ENCODE measurements at places on chromosomes 4 and X.

- DNase-seq: no peak
These were observed 460.1 kb downstream of the NAF1 start for GRCh38 chr4:162706632-162707031.

DNA sequence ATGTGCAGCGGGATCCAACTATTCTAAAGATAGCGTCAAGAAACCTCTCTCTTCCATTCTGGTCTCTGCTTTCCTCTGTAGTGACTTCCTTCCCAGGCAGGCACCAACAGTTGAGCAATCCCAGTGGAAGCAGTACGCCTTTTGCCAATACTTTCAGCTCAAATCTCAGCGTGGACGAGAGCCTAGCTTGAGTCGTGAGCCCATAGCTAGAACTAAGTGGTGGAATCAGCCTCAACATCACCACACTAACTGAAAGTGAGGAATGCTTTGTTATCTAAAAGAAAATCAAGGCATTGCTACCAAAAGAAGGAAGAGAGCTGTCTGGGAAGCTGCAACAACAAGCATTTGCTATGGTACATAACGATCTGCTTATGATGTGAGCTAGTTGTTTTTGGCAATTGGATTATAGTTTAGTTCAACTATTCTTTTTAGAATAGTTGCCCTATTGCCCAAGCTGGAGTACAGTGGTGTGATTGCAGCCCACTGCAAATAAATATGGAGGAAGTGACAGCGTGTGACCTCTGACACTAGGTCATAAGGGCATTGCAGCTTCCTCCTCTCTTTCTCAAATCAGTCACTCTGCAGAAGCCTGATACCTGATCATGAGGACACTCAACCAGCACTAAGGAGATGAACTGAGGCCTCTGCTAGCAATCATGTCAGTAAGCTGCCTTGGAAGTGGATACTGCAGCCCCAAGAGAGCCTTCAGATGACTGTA lies 24.7 kb upstream of the FRYL start:
- DNase-seq: no peak

- peak; percentile 36 for DNase-seq
These were observed 5.1 kb upstream of the RAPGEF2 start for GRCh38 chr4:159097785-159098184.

DNA sequence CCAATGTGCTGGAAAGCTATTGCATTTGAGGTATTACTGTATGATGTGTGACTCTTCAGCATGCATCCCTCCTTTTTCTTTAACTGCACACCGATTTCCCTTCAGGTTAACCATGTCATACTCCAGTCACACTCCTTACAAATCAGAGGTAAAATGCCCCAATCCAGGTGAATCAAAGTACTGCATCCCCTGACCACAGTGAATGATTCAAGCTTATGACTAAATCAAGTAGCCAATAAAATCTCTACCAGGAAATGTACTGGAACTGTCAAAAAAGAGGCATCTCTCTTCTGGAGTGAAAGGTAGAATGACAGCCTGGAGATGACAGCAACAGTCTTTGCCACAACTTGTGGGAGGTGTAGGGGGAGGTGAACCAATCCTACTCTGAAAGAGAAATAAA lies 10.4 kb downstream of the ADAMTS3 start:
- DNase-seq: no peak

GRCh38 chr4:114758066-114758465 lies 159.5 kb downstream of the UGT8 start:
- no peak for DNase-seq

DNA sequence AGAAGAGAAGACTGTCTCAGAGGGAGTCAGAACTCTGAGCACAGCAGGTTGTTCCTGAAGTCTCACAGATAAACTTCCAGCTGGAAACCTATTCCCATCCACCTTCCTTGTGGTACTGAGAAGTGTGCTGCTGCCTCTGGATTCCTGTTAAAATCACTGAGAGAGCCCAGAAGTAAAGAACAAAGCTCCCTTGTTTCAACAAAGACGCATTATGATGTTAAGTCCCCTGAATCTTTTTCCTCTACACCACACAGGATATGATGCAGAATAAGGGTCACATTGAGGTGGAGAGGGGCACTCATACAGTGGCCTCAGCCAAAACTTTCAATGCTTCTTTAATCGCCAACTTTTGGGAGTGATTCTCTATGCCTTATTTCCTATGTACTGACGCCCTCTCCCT lies 321.0 kb downstream of the OPHN1 start:
- DNase-seq: no peak

- DNase-seq: no peak
These were observed 65.8 kb upstream of the MSN start for GRCh38 chrX:65601530-65602220.

DNA sequence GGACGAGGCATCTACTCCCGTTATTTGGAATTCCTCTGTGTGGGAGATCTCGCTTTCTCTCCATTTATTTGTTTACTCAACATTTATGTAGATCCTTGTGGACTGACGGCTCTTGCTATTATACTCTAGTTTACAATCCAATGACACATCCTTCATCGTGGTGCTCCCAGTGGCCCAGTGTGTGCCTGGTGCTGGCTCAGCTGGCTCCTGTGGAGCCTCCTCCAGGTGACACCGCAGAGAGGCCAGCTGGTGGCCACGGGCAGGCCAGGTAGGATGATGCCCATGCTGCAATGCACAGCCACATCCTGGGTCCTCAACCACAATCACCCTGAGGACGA lies 84.0 kb upstream of the AFAP1 start:
- peak; percentile 77 for DNase-seq

DNA sequence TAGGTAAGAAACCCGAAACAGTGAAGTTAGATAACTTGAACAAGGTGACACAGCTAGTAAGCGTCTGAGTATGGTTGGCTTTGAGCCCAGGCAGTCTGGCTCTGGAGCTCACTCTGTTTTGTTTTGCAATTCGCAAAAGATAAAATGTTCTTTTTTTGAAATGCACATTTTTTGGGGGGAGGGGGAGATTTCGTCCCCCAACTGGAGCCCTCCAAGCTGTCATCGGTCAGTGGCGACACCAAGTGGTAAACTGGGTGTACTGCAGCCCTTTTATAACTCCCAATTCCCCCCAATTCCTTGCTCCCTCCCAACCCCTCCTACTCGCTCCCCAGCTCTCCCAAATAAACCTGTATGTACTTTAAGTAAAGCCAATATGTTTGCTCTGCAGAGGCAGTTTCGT lies 2.8 kb upstream of the CLCN5 start:
- DNase-seq: peak; percentile 36

DNA sequence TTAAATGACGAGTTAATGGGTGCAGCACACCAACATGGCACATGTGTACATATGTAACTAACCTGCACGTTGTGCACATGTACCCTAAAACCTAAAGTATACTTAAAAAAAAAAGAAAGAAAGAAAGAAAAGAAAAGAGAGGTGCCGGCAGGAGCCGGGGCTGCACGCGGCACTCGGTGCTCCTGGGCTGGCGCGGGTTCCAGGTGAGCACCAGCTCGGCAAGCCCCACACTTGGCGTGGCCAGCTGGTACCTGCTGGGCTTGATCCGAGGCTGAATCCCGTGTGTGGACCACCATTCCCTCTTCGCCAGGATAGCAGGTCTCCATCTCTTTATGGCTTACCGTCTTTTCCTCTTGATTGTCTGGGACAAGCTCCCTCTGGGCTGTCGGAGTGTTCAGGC lies 17.9 kb upstream of the HERC6 start:
- DNase-seq: no peak

- DNase-seq: no peak
These were observed 8.8 kb upstream of the IL3RA start for GRCh38 chrX:1327651-1328304.

- DNase-seq: no peak
These were observed 35.6 kb downstream of the INTS6L start for GRCh38 chrX:135556055-135556454.

DNA sequence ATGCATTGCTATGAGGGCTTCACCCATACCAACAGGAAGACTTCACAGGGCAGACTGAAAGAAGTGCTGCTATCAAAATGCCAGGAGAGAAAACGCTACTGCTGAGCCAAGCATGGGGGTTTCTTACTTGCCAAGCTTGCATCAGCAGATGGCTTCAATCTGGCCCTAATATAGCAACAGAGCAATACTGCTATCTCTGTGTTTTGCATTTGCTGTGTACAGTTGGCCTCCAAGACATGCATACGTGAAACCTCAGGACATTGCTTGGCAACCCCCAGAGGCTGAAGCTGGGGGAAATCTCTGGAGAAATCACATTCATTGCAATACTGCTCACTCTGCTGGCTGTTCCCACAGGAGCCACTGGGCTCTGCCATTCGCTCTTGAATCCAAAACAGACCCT lies 127.2 kb upstream of the GPC4 start:
- no peak for DNase-seq

DNA sequence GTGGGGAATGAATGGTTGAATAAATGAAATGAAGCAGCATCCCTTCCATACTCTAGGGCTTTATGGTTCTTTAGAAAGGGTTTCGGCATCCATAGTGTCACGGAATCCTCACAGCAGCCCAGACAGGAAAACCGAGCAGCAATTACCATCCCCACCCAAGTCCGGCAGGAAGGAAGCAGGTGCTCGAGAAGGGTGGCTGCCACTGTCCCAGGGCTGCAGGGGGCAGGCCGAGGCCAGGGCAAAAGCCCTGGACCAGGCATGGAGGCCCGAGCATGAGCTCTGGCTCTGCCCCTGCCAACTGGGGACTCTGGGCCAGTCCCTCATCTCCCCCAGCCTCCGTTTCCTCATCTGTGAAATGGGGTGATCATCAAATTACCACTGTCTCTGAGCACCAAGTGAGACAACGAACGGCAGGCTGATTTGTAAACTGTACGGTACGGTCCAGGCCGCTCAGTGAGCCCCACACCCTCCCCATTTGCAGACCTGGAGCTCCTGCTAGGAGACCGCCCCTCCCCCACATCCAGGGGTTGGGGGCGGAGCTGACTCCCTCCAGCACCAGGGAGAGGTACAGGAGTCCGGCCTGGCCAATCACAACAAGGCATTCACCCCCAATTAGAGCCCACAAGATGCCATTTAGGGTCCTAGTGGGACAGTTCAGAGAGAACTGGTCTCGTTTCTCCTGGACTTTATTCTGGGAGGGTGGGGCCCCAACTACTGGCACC lies 100.4 kb downstream of the WFS1 start:
- no peak for DNase-seq

GRCh38 chr4:67638136-67638535 lies 62.8 kb downstream of the UBA6 start:
- no peak for DNase-seq

GRCh38 chr4:84582302-84582987 lies 482 bp upstream of the CDS1 start:
- DNase-seq: peak; percentile 90

GRCh38 chrX:130418740-130419139 lies 17.0 kb downstream of the RBMX2 start:
- DNase-seq: no peak

- no peak for DNase-seq
These were observed 81.1 kb downstream of the FAT1 start for GRCh38 chr4:186642530-186642929.

GRCh38 chrX:94400488-94400887 lies 726.5 kb downstream of the FAM133A start:
- no peak for DNase-seq

DNA sequence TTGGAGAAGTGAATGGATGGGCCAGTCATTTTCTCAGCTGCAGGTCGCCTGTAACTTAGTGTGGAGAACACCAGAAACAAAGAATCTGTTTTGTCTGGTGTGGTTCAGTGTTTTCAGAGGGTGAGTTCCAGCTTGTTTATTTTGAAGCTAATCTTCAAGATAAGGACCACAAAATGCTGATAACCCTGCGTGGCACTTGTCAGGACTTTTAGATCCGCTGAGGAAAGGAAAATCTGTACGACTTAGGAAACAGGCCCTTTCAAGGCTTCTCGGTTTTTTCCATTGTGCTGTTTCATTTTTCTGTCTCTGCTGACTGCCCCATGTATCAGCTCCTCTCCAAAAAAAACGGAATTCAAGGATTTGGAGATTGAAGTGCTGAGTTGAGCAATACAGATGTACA lies 8.7 kb upstream of the ANAPC4 start:
- DNase-seq: no peak

- peak; percentile 35 for DNase-seq
These were observed 163.3 kb downstream of the ATRX start for GRCh38 chrX:77622672-77623071.

DNA sequence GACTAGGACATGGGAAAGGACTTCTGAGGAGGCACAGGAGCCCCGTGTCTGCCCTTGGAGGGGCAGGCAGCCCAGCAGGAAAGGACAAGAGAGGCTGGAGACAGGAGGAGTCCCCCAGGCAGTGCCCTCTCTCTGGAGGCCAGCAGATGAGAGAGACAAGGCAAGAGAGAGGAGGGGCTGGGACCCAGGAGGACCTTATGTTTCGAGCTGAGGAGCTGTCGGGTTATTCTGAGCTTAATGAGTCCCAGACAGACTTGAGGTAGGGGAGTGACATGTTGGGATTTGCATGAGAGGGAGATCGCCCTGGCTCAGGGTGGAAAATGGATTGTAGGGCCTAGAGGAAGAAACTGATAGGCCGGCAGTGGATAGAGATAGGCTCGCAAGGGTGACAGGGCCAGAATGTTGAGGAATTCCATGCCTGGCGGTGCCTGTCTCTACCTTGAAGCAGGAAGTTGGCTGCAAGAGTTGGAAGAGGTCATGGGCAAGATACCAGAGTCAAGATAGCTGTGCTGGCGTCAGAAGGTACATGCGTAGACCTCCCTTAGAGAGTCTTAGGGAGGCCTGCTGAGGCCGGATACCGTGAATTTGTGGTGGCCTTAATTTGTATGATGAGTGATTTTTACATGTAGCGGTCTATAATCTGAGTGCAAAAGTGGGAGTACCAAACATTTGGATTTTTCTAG lies 19.4 kb downstream of the STOX2 start:
- peak; percentile 53 for DNase-seq

DNA sequence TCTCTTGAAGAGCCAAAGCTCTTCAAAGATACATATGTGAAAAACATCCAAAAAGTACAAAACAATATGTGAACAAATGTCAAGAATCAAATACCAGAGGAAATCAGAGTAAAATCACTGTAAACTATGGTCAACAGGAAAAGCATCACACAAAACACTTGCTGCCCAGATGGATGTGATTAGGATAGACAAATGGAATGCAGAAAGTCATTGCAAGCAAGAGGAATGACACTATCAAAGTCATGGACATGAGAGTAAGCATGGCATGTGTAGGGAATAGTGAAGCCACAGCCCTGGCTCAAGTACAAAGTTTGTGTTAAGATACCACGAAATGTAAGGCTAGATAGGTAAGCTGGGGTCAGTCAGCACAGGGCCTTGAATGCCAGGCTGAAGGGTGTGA lies 37.7 kb downstream of the CLDN2 start:
- no peak for DNase-seq

GRCh38 chrX:51598899-51599298 lies 19.8 kb downstream of the CENPVL3 start:
- DNase-seq: no peak

DNA sequence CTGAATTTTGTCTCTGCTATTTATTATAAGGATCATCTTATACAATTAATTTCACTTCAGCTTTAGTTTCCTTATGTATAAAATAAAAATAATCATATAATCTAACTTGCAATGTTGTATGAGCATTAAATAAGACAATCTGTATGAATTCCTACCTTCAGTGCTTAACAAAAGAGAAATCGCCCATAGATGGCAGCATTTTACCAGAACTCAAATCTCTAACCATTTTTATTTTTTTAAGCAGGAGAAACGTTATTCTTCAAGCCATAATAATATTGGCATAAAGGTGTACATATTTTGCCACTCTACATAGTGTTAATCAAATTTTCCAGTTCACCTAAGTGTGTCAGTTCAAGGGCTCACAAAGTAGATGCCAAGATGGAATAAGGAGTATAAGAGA lies 78.8 kb downstream of the TMEM47 start:
- DNase-seq: peak; percentile 62

GRCh38 chr4:184396570-184397515 lies 77.5 kb downstream of the IRF2 start:
- DNase-seq: no peak
